T-helper 17 cell (primary cell): ENCODE measurements at places on chromosomes 12 and 14.

DNA sequence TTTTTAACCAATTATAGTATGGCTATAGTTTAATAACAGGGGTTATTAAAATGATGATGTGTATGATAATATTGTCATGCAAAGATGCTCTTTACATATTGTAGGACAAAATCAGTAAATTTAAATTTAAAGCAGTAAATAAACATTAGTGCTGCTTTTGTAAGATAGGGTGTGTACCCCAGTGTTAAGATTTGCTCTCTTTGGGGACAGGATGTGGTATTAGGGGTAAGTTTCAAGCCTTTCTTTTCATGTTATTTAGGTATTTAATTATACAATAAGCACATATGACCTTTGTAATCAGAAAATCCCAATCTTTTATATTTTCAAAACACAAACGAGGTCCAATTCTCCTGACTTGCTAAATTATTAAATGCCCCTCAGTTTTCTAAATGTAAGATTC lies 39.7 kb upstream of the RPH3A start:
- DNase-seq, result no peak

DNA sequence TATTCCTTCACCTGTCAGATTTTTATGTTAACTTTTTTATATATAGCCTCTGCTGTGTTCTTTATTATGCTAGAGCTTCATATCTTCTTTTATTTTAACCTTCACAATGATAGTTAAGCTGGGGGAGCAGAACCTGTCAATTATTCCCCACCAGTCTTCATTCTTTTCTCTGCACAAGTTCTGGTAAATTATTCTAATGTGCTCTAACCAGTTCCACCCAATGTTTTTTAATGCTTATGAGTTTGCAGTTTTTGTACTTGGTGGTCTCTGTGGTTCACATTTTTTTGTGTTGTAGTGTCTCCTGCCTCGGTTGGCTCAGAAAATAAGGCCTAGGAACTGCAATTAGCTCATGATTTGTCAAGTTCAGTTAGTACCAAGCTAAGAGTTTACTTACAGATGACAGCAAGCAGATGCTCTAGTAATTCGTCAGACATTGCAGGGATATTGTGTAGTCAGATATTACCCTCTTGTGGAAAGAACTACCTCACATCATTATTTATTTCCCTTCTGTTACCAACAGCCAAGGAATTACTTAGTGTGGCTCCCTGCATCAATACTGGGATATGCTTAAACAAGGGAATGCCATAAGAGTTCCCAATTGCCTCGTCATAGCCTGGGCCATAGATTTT lies 14.5 kb downstream of the DYRK2 start:
- DNase-seq, result no peak

DNA sequence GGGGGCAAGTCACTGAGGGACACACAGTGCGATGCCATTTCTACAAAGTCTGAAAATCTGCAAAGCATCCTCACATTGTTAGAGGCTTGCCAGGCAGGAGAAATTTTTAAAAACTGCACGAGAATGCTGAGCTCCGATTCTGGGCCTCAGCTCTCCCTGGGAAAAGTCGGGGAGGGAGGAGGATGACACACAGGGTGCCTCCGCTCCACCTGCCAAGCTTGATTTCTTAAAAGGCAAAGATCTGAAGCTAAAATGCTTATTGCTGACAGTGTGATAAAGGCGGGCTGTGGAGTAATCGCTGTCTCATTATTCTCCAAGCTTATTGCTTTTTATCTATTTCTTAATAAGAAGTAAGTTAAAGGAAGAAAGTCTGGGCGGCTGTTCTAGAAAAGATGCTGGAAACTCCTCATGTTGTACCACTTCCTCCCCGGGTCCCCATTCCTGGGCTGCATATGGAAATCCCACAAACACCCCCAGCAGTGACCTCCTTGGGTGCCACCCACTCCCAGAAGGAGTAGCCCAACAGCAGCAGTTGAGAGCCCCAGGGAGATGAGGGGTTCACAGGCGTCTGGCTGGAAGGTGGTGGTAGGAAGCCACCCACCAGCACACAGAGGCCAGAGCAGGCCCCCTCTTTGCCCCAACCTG lies 55.0 kb downstream of the CCDC85C start:
- DNase-seq, result no peak

DNA sequence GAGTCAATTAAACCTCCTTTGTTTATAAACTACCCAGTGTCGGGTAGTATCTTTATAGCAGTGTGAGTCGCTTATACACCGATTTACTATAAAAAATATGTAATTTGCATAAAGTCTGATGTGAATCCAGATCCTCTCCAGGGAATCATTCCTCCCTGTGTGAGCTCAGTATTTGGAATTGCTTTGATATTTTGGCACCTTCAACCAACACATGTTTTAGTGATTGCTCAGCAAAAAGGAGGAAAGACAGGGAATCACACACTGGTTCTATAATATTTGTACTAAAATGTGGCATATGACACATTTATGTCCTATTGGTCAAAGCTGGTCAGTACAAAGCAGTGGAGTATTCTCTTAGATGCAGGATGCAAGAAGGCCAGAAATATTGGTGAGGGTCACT lies 703.9 kb upstream of the ATXN7L3B start:
- DNase-seq, result no peak

GRCh38 chr14:95003099-95003960 lies 154.0 kb downstream of the DICER1 start:
- no peak for DNase-seq

- DNase-seq, result no peak
Observed at GRCh38 chr12:68591734-68592418, 18.8 kb upstream of the RAP1B start.

DNA sequence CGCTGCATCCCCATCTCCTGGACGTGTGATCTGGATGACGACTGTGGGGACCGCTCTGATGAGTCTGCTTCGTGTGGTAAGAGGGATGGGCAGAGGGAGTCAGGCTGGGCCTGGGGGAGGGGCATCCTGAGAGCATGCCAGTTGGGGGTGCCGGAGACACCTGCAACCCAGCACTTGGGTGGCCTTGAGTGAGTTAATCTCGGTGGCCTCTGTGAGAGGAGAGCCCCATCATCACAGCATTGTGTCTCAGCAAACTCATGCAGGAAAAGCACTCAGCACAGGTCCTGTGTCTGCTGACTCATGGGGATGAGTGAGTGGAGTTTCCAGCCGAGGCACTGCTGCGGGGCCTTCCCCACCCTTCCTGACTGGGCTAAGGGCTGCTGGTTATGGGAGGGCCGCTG lies 19.6 kb upstream of the LRP1-AS start:
- no peak for DNase-seq

DNA sequence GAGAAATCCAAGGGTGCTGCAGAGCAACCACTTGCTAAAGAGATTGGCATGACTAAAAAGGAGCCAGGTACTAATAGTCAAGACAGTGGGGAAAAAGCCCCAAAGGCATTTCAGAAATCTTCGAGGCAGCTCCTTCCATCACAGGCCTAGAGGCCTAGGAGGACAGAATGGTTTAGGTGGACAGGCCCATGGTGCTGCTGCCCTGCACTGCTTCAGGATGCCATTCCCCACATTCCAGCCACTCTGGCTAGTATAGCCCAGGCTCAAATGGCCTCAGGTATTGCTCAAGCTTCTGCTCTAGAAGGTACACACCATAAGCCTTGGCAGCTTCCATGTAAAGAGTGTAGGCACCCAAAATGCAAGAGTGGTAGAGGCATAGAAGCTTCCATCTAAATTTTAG lies 92.9 kb downstream of the RPAP3 start:
- no peak for DNase-seq

GRCh38 chr12:570921-571794 lies 92.1 kb downstream of the NINJ2 start:
- no peak for DNase-seq

- no peak for DNase-seq
Observed at GRCh38 chr14:56088941-56089340, 29.3 kb upstream of the PELI2 start.

DNA sequence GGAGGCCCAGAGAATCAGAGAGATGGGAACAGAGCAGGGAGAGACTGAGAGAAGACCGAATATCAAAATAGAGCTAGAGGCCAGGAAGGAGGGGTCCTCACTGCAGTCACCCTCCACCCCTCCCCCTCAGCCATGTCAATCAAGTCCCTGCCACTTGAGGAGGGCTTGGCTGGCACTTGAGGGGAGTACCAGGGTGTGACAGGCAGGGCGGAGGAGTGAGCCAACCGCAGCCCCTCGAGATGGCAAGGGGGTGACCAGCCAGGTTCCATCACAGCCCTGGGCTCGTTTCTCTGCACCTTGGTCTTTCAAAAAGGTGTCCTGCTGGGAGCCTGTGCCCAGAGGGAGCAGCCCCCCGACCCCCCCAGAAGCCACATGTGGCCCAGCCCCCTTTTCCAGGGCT lies 4.2 kb downstream of the AQP5 start:
- no peak for DNase-seq

DNA sequence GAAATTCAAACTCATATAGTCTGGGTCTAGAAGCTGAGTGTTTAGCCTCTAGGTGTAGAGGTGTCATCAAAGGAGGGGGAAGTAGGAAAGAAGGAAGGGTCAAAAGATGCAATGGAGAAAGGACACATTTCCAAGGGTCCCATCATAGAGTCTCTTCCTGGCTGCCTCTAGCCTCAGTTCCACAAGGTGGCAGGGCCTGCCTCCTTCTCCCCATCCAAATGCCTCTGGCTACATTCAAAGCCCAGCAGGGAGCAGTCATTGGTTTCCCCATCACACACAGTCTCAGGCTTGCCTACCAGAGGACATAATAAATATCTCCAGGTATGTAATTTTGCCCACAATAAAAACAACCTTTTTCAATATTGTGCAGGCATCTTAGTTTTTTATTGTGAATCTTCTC lies 2.1 kb upstream of the CCT2 start:
- no peak for DNase-seq

DNA sequence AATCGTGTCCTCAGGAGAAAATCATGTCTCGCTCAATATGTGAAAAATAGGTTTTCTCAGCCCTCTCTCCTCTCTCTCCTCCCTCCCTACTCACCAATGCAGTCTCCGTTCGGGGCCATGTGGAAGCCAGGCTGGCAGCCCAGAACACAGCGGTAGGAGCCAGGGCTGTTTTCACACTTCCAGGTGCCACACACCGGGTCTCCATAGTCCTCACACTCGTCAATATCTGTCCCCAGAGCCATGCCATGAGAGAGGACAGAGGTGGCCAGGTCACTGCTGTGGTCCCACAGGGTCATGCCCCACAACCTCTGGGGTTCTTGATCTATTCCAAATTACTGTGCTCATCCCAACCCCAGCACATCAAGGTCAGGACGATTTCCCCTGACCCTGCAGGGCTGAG lies 13.5 kb downstream of the ISCA2 start:
- DNase-seq, result no peak

DNA sequence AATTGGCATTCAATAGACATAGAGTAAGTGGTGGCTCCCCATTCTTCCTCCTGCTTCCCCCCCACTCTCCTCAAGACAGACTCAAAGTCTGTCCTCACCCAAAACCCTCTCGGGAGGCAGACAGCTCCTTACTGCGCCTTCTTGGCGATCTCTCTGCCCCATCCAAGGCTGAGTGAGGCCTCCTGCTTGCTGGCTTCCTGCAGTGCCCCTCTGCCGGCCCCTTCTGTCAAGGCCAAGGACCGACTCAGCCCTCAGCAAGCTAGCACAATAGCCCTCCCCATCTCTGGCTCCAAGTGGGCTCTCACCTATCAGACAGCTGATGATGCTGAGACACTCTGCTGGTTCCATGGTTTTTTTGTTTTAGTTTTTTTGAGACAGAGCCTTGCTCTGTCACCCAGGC lies 62.5 kb upstream of the DLK1 start:
- DNase-seq, result no peak

GRCh38 chr12:108302016-108302402 lies 37.1 kb downstream of the CMKLR1 start:
- DNase-seq, result no peak

GRCh38 chr14:95193081-95193480 lies 35.8 kb upstream of the DICER1 start:
- DNase-seq, result no peak

- no peak for DNase-seq
Observed at GRCh38 chr12:90854136-90854689, 100.8 kb downstream of the CCER1 start.

- no peak for DNase-seq
Observed at GRCh38 chr12:106138633-106139421, at the start of gene NUAK1. NUAK1 (minus strand) TSS chr12:106138954; CDS start chr12:106138653, 301 bp downstream.

GRCh38 chr12:39618701-39619100 lies 902 bp downstream of the ABCD2 start:
- DNase-seq, result no peak

GRCh38 chr12:90163975-90164374 lies 455.3 kb upstream of the ATP2B1 start:
- DNase-seq, result no peak

DNA sequence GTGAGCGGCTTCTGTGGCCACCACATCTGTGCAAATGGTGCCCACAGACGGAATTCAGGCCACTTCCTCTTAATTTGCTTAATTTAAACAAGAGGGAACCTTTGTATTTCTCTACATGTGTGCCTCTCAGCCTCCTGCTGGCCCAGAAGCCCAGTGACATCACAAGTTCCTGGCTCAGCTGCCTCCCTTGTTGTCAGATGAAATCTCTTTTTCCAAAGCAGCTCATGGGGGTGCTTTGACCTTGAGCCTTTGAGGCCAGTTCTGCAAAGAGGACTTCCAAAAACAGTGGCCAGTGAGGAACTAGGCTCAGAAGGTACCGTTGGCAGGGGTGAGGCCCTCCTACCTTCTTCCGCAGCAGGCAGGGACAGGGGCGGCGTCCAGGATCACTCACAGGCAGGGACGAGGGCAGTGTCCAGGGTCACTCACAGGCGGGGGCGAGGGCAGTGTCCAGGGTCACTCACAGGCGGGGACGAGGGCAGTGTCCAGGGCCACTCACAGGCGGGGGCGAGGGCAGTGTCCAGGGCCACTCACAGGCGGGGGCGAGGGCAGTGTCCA lies 35.0 kb upstream of the GALNT9 start:
- no peak for DNase-seq

DNA sequence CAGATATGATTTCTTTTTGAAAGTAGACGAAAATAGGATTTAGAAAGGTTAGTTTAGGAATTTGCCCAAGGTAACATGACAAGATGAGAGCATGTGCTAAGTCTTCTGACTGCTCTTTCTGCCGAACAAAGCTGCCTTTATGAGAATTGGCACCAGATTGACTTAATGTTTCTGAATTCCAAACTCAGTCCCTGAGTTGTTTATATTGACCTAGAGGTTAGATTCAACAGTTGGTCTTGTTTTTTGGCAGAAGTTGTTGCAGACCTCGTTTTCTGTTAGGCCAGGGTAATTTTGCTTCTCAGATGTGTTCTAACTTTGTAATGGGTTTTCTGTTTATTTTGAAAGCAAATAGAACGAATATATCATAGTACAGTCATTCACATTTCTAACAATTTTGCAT lies 61.5 kb upstream of the LRTM2 start:
- no peak for DNase-seq

DNA sequence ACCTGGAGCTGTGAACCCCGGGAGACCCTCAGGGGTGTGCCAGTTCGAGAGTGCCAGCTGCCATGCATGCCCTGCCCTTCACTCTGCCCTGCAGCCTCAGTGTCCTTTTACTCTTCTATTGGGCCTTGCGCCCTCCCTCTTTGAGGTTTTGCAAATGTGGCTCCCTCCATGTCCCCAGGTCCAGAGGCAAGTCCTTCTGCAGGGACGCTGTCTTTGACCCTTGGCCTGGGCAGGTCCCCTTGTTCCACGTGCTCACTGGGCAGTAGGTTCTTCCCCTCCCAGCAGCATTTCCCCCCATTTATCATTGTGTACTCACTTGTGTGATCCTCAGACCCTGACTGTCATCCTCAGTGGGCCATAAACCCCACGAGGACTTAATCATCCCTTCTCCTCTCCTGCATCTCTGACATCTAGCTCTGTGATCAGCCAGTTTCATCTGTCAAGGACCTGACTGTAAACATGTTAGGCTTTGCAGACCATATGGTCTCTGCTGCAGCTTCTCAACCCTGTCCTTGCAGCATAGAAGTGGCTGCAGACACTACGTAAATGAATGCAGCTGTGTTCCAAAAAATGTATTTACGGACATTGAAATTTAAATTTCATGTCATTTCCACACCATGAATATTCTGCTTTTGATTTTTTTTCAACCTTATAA lies 36.6 kb downstream of the TSPAN9 start:
- DNase-seq, result no peak
